ENCODE measurements at places on chromosomes 6 and 20.

GRCh38 chr6:158497620-158498019 is 62.3 kb upstream of the TMEM181 start:
- no peak for DNase-seq

DNA sequence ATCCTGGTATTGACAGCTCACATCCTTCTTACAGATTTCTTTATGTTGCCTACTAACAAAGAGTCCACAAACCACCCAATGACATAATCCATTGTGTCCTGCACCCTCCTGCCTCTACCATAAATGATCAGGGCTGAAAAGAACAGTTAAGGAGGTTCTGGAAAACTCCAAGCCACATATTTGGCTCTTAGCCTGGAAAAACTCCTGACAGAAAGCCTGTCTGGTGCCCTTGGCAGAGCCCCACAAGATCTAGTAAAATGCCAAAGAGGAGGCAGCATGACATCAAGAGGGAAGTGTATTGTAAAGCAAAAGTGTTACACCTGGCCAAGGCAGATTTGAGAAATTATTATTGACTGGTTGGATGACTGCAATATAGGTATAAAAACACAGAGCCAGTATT is 126.4 kb upstream of the VGLL2 start:
- DNase-seq = no peak

DNA sequence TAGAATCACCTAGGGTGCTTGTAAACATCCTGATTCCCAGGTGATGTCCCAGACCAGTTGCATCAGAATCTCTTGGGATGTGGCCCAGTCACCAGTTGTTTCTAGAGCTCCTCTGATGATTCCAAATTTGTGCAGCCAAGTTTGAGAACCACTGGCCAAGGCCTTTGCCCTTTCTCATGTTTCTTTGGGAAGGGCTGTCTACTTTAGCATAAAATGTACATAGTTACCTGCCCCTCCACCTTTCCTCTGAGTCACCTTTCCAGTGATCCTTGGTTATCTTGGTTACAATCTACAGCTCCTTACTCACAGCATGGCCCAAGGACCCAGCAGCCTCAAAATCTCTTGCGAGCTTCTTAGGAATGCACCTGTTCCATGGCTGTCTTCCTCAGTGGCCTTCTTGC is 266.4 kb upstream of the PRND start:
- DNase-seq = no peak

DNA sequence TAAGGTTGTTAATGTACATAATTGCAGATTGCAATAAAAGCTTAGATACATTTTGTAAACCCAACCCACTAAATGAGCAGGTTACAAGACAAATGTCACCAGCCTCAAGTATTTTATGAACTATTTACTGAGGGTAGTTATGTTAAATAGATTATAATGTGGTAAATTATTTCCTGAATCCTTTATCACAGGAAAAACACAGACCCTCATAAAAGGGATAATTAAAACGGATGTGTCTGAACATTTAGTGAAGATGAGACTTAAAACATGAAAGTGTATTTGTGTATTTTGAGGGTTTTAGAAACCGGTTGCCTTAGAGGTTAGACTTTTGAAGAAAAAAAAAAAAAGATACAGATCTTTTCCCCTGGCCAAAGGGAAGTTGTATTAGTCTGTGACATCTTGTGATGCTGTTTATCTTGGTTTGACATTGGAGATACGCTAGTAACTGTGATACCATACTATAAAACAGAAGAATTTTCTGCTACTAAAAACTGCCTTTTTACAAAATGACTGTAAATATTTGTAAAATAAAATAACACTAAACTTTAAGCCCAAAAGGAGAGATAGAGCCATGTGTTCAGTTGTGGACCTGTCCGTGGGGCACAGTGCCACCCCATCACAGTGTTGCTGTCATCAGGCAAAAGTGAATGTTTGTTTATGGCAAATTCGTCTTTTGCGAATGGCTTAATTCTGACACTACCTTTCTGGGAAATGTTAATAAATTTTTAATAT is 9.7 kb downstream of the DYNLT1 start:
- no peak for DNase-seq

GRCh38 chr6:148617530-148617929 is 129.3 kb upstream of the UST start:
- DNase-seq = no peak

DNA sequence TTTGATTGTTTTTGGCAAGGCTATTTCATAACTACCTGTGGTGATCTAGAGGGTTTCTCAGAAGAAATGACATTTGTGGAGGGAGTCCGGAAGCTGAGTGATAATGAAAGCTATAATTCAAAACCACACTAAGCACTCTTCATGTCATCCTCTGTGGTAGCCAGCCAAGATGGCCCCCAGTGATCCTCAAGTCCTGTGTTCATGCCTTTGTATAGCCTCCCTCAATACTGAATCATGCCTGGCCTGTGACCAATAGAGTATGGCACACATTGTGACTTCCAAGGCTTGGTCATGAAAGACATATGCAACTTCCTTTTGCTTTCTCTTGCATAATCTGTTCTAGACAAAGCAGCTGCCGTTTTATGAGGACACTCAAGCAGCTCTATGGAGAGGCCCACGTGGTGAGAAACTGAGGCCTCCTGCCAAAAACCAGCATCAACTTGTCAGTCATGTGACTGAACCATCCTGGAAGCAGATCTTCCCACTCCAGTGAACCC is 12.8 kb upstream of the DNAAF9 start:
- peak; percentile 70 for DNase-seq

DNA sequence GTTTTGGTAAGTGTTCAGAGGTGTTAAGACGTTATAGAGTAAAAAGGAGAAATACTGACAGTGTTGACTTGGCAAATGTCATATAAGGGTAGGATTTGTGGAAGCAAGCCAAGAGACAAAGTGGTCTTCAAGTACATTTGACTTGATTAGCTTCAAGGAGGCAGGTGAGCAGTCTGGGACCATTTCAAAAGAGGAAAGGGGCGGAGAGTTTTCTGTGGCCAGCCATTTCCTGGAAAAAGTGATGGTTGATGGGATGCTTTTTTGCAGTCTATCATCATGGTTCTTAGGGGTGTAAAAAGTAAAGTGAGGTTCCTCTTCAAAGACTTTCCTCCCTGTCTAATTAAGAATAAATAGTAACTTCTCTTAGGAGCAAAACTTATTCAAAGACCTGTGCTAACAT is 28.7 kb downstream of the FKBP1A start:
- DNase-seq = no peak

DNA sequence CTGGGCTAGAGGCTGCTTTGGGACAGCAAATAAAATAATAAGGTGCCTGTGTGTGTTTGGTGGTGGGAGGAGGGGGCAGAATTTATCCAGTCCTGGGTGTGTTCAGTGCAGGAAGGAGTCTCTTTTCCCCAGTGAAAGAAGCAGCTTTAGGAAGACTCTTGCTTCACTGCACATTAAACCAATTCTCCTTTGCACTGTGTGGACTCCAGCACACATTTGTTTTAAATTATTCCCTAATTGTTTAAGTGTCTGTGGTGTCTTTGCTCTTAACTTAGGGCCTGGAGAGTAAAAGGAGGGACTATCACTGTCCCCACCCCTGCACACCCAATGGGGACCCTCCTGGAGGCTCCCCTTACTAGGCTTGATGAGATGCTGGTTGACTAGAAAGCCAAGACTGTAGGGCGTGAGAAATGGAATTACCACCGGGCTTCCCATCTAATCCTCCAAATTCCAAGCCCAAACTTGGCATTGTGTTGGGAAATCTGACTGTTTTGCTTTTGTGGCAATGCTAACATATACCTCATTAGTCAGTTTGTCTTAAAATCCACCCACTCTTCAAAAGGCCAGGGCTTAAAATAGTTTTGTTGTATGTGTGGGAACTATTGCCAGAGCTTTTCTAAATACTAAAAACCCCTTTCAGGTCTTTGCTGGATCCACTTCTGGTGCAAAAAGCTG is 13.5 kb upstream of the DAAM2 start:
- DNase-seq = no peak

DNA sequence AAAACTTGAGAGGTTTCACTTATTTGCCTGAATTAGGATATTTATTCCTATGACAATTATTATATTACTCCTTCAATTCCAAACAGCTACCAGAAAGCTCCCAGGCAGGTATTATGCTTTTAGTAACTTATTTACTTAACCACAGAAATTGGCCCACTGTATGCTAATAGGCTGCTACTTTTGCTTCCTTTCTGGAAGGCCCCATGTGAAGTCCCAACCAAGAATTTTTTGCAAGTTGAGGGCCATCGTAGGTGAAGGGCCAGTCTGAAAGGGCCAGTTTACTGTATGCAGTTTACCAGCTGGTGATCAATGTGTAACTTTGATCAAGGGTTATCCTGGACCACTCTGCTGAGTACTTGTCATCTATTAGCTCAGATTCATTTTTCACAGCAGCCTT is 45.0 kb downstream of the EDN1 start:
- DNase-seq = no peak

- DNase-seq = no peak
Observed at GRCh38 chr6:108630050-108630714, 69.5 kb downstream of the FOXO3 start.

DNA sequence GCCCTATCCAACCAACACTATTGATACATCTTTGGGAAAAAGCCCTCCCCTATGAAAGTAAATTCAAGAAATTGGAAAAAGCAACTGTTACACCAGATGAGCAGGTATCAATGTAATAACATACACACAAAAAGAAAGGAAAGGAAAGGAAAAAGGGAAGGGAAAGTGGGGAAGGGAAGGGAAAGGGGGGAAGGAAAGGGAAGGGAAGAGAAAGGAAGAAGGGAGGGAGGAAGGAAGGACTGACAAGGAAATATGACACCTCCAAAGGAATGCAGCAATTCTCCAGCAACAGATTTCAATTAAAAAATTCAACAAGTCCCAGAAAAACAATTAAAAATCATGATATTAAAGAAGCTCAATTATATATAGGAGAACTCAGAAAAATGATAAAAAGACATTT is 176.9 kb upstream of the OPRM1 start:
- no peak for DNase-seq

- DNase-seq = no peak
Observed at GRCh38 chr6:20605061-20605460, 70.8 kb downstream of the CDKAL1 start.

- no peak for DNase-seq
Observed at GRCh38 chr6:23775127-23775526, 350.9 kb upstream of the NRSN1 start.

DNA sequence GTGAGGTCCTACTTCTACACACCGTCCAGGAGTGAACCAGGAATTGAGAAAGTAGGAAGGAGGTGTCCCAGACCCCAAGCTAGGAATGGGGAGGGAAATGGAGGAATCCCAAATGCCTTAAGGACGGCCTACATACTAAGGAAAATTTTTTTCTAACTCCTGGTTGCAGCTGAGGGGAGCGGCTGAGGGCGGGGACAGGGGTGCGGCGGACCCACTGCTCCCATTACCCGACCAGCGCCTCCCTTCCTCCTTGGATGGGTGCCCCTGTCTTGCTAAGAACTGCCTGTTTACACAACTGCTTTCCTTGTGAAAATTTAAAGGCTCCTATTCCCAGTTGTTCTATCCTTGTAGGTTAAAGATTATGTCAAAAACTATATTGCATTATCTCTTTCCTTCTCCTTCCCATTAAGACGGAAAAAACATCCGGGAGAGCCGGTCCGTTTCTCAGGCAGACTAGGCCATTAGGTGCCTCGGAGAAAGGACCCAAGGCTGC is 699 bp upstream of the HSPA1B start:
- DNase-seq = peak; percentile 92

GRCh38 chr6:33988121-33989015 is 157.5 kb downstream of the GRM4 start:
- no peak for DNase-seq

DNA sequence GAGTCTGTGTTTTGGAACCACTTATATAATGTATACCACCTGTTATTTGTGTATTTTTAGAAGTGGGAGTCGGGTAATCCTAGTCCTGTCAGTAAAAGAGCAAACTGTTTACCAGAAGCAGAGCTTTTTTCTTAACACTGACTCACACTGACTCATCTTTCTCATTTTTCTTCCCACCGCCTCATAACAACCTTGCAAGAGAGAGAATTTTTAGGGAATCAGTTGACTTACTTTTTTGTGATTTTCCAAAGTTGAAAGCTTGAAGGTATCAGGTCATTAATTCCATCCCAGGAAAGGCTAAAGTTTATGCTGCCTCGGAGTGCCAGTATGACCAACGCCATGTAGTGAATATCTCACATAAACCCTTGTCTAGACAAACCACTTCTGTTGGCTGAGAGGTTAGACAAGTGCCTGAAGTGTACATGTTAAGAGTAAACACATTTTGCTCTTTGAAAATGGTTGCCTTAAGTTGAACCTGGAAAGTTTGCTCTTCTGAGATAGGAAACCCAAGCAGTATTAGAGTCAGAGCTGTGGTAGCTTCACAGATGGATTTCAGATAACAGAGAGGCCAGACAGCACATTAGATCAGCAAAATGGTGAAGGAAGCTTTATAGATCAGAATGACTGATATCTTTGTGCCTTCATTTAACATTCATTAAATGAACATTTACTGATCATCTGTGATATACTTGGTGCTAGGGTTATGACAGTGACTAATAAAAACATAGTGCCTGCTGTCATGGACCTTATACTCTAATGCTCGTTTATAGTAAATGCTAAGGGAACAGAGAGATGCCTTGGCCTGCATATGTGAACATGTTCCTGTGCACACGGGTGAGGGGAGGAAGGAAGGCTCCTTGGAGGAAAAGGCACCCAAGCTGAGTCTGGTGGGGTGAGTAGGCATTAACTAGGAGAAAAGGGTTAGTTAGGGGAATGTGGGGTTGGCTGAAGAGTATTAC is 29.1 kb upstream of the PKIG start:
- DNase-seq = peak; percentile 67

- DNase-seq = no peak
Observed at GRCh38 chr6:103326760-103327757, 1532.7 kb downstream of the HACE1 start.

All from fibroblast of the conjunctiva (primary cell).